ENCODE measurements at places on chromosomes 5 and 9.
A peak's percentile ranks its signal among the peaks of the same experiment; 100 is the strongest.

DNA sequence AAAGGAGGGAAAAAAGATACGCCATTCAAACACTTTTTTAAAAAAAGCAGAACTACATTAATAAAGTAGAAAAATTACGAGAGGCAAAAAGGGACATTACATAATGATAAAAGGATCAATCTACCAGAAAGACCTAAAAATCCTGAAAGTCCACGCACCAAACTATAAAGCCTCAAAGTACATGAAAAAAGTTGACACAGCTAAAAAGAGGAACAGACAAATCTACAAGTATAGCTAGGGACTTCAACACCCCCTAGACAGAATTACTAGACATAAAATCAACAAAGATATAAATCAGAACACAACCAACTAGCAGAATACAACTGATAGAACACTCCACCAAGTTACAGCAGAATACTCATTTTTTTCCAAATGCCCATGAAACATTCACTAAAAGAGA lies 11.1 kb downstream of the CAMSAP1 start:
- peak overlapping the region; percentile 6 for H3K27ac ChIP-seq
- no peaks in the 10 kb centered on the region for H3K27me3 ChIP-seq
- H3K36me3 ChIP-seq: peaks cover 4% of the 10 kb centered on the region
- H3K4me1 ChIP-seq: peaks cover 69% of the 10 kb centered on the region
- no peak for DNase-seq
- H3K4me3 ChIP-seq: no peak overlapping the region

GRCh38 chr5:96687080-96687479 lies 24.9 kb downstream of the CAST start:
- DNase-seq: no peak
- H3K4me3 ChIP-seq: no peak overlapping the region
- H3K27ac ChIP-seq: no peak overlapping the region
- H3K27me3 ChIP-seq: no peaks in the 10 kb centered on the region
- peaks cover 29% of the 10 kb centered on the region for H3K4me1 ChIP-seq

DNA sequence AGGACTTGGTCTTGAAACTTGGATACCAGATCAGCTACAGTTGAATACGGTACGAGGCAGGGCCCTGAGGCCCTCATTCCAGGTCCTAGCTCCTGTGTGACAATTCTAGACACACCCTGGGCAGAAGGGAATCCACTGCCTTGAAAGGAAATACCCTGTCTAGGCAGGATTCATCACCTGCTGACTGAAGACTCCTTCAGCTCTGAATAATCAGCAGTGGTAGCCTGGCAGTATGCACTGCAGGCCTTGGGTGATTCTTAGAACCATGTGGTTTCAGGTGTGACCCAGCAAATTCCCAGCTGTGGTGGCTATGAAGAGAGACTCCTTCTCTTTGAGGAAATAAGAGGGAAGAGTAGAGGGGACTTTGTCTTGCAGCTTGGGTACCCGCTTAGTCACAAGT lies 17.2 kb upstream of the EFNA5 start:
- no peak for DNase-seq
- no peak overlapping the region for H3K27ac ChIP-seq
- H3K4me3 ChIP-seq: no peak overlapping the region
- H3K36me3 ChIP-seq: no peaks in the 10 kb centered on the region
- H3K27me3 ChIP-seq: no peaks in the 10 kb centered on the region
- H3K4me1 ChIP-seq: no peaks in the 10 kb centered on the region

- no peak for DNase-seq
- no peaks in the 10 kb centered on the region for H3K27me3 ChIP-seq
- peak overlapping the region; percentile 47 for H3K27ac ChIP-seq
- peaks cover 14% of the 10 kb centered on the region for H3K4me1 ChIP-seq
Measured at GRCh38 chr9:122463828-122464632, 13.7 kb downstream of the OR1J1 start.

DNA sequence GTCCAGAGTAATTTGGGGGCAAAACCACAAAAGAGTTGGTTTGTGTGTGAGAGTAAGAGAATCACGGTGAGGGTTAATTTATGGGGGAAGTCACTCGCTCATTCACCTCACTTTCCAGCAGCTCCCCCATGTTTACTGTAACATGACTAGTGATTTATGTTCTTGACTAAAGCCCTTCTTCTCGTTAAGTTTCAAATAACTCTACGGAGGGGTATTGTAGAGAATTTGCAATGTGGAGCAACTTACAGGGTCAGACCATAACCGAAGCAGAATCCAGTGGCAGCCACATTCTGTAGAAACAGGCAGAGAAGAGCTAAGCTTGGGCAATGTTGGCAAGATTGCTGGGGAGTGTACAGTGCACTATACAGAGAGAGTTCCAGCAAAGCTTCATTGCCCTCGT lies 760.6 kb downstream of the IRX1 start:
- H3K36me3 ChIP-seq: no peaks in the 10 kb centered on the region
- H3K4me1 ChIP-seq: no peaks in the 10 kb centered on the region
- H3K4me3 ChIP-seq: no peak overlapping the region
- H3K27ac ChIP-seq: no peak overlapping the region

GRCh38 chr5:9557696-9558095 lies 11.8 kb upstream of the SEMA5A start:
- DNase-seq: no peak
- no peak overlapping the region for H3K27ac ChIP-seq
- no peaks in the 10 kb centered on the region for H3K36me3 ChIP-seq
- H3K27me3 ChIP-seq: no peaks in the 10 kb centered on the region
- no peaks in the 10 kb centered on the region for H3K4me1 ChIP-seq

GRCh38 chr5:115456056-115456455 lies 88.5 kb downstream of the FEM1C start:
- no peaks in the 10 kb centered on the region for H3K36me3 ChIP-seq
- H3K4me3 ChIP-seq: no peak overlapping the region
- no peaks in the 10 kb centered on the region for H3K4me1 ChIP-seq
- no peaks in the 10 kb centered on the region for H3K27me3 ChIP-seq

DNA sequence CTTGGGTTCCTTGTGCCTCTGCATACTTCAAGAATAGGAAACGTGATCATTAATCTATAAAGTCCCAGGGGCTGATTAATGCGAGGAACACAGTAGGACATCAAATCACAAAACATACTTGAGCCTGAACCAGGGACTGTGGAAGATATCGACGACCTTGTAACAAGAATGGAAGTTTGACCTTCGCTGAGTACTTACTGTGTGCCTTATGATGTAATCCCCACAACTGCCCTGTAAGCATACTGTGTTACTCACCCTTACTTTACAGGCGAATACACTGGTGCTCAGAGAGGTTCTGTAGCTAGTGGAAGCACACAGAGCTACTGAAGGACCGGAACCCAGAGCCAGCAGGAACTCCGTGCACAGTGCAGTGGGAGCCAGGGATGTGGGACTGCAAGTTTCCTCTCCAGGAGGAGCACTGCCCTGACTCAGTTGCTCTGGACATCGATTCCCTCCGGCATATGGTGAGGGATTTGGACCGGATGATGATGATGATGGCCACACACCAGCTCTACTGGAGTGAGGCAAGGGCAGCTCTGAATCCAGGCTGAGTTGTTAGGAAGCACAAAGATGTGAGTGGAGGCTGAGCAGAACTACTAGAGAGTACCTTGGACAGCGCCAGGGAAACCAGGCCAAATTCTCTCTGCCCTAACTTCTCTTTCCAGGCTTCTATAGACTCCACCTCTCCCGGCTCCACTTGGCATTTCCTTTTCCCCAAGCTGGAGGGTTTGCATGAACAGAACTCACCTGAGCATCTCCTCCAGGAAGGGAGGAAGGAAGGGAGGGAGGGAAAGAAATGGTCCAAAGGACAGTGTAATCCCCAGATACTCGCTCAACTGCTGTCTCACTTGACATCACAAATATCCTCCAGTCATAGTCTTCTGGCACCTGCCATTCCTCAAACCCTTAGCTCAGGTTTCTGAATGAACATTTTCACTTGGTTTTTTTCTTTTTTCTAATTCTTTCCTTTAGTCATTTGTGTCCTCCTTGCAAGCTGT lies 1.5 kb upstream of the GABBR2 start:
- H3K27ac ChIP-seq: no peak overlapping the region
- H3K27me3 ChIP-seq: peaks cover 22% of the 10 kb centered on the region
- no peaks in the 10 kb centered on the region for H3K36me3 ChIP-seq
- peaks cover 4% of the 10 kb centered on the region for H3K4me1 ChIP-seq
- DNase-seq: no peak

GRCh38 chr9:224582-225520 lies 10.2 kb downstream of the DOCK8 start:
- peaks cover 39% of the 10 kb centered on the region for H3K4me1 ChIP-seq
- no peak overlapping the region for H3K4me3 ChIP-seq
- DNase-seq: no peak

GRCh38 chr5:33370466-33370859 lies 70.3 kb upstream of the TARS1 start:
- no peaks in the 10 kb centered on the region for H3K27me3 ChIP-seq
- H3K4me3 ChIP-seq: no peak overlapping the region
- H3K36me3 ChIP-seq: no peaks in the 10 kb centered on the region
- H3K4me1 ChIP-seq: no peaks in the 10 kb centered on the region
- DNase-seq: no peak

GRCh38 chr5:78058625-78059024 lies 235.9 kb downstream of the AP3B1 start:
- no peak for DNase-seq
- no peaks in the 10 kb centered on the region for H3K4me1 ChIP-seq
- H3K27ac ChIP-seq: no peak overlapping the region
- no peak overlapping the region for H3K4me3 ChIP-seq
- no peaks in the 10 kb centered on the region for H3K27me3 ChIP-seq

DNA sequence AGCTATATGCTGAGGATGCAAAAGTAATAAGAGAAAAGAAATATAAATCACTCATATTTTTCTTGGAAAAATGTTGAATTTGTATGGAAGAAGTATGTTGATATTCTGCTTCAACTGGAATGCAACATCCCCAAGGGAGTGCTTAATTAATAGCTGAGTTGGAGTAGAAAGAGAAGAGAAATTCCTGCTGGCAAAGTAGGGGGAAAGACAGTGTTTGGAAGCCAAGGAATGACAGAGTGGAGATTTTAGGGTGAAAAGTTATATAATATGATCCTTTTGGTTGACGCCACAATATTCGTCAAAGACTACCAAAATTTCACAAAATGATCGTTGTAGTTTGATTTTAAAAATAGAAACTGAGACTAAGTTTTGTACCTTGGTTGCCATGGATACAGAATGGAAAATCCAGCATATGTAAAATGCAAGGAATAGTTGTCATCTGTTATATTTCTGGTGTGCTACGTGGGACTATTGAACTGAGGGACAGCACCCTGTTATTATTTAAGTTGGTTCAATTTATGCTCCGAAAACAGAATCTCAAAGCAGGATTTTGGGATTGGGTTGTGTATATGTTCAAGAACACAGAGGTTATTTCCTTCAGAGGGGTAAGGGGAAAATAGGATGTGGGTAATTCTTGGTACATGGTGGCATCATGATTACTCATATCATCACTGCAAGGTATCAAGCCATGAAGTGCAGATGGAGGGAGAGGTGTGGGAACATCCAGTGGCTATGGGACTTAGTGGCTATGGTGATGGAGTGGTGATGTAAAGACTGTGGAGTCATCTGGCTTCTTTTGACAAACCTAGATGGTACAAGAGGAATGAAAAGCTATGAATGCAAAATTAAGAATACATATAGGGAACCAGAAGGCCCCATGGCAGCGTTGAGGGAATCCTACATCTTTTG lies 61.0 kb downstream of the SUB1 start:
- no peak overlapping the region for H3K4me3 ChIP-seq
- DNase-seq: no peak
- H3K27me3 ChIP-seq: no peaks in the 10 kb centered on the region
- no peak overlapping the region for H3K27ac ChIP-seq
- H3K36me3 ChIP-seq: no peaks in the 10 kb centered on the region
- no peaks in the 10 kb centered on the region for H3K4me1 ChIP-seq

DNA sequence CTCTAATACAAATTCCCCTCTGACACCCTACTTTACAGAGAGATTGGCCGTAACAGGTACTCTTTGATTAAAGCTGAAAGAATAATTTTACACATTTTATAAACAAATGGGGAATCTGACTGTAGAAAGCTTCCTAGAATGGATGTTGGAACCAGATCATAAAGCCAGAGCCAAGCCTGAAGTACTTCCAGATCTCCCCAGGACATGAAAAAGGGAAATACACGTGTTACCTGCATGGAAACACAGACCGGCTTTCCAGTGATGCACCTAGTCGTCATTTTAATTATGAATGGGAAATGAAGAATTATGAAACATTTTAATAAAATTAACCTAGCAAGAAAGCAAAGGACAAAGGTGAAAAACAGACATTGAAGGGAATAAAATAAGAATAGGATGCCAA lies 66.5 kb downstream of the ERCC6L2 start:
- no peak overlapping the region for H3K27ac ChIP-seq
- DNase-seq: no peak

DNA sequence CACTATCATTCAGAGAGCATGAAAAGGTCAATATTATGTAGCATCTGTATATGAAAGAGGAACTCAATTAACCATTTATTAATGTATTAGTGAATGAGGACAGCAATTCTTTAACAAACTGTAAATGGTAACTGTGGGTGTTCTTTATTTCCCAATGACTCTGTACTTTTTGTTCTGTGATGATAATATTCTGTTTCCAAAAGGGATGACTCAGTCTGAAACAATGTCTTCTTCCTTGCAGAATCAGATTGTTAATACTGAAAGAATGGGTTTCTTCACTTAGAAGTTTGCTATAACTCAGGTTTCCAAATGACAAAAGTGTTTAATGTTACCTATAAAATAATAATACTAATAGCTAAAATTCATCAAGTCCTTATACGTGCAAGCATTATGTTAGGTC lies 1518.7 kb upstream of the WWC1 start:
- no peak for DNase-seq
- no peaks in the 10 kb centered on the region for H3K4me1 ChIP-seq
- no peak overlapping the region for H3K4me3 ChIP-seq
- H3K36me3 ChIP-seq: no peaks in the 10 kb centered on the region

DNA sequence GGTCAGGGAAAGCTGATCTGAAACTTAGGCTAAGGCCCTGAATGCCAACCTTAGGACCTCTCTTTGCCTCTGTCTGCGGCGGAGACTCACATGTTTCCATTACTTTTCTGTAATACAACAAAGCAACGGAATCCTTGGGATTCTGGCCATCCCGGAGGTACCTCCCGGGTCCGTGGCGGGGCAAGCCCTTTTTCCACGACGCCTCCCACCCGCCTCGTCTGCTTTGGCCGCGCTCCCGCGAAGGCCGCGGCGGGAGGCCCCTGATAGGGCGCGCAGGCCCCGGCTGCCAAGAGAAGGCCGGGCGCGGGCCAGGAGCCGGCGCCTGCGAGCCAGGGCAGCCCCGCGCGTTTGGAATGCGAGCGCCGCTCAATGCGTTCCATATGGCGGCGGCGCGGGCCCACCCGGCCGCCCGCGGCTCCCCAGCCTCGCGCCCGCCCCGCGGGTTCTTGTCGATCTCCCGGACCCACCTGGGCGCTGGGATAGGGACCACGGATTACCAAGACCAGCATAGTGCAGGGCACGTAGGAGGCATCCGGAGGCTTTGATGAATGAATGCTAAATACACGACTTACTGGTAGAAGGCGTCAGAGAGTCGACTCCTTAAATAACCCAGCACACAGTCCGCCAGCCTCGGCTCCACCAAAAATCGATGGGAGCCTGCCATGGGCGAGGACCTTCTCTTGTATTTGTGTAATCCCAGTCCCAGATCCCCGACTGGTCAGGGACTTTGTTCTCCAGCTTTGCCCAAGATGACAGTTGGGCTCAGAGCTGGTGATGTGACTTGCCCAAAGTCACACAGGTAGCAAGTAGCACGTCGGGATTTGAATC lies 17.5 kb upstream of the PHF19 start:
- no peaks in the 10 kb centered on the region for H3K36me3 ChIP-seq
- H3K4me1 ChIP-seq: peaks cover 25% of the 10 kb centered on the region
- H3K27me3 ChIP-seq: no peaks in the 10 kb centered on the region

- no peaks in the 10 kb centered on the region for H3K4me1 ChIP-seq
- H3K27ac ChIP-seq: no peak overlapping the region
- H3K36me3 ChIP-seq: no peaks in the 10 kb centered on the region
- H3K27me3 ChIP-seq: no peaks in the 10 kb centered on the region
- H3K4me3 ChIP-seq: no peak overlapping the region
Measured at GRCh38 chr5:10792336-10792735, 31.3 kb upstream of the DAP start.

All from esophagus squamous epithelium (tissue), 5 donors.